ENCODE measurements at places on chromosomes 2 and 18.

- DNase-seq: no peak
Measured at GRCh38 chr2:60391230-60391629, 162.2 kb downstream of the BCL11A start.

DNA sequence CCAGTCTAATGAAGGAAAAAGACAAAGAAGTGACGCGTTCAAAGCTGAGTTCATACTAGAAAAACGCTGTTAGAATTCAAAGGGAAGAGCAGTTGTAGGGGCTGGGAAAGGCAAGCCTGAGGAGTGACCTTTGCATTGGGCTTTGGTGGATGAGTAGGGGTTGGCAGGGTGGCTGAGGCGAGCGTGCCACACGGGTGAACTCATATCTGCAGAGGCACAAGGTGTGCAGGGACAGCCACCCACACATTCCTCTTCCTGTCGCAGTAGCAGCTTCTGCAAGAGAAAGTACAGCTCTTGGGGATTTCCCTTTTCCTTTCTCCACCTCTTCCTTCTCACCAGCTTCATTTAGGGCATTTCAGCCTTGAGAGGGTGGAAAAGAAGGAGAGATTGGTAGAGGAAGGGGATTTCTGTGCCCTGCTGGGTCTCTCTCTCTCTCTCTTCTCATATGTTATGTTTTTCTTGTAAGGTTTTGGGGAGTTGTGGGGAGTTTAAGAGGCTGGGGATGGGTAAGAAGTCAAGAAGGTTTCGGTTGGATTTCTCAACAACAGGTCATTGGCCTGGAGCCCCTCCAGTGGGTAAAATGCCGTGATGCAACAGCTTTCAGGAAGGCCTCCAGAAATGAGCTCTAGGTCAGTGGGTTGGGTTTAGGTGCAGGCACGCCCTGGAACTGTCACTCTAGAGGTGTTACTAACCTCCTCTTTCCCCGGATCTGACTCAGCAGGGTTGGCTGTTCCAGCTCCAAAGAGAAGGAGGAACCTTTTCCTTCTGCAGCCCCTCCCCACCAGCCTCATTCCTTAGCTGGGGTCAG is 40.1 kb downstream of the ODC1 start:
- DNase-seq: peak; percentile 78

GRCh38 chr2:233059797-233060500 is at the start of gene INPP5D:
Gene INPP5D, plus strand, starts transcription at chr2:233060342. Its CDS starts 137 bp downstream, at chr2:233060479.
- peak; percentile 66 for DNase-seq

- no peak for DNase-seq
Measured at GRCh38 chr2:232920055-232920454, 50.0 kb downstream of the SNORC start.

- no peak for DNase-seq
Measured at GRCh38 chr2:130850788-130851623, 14.3 kb downstream of the ARHGEF4 start.

GRCh38 chr2:238863231-238863630 is 15.3 kb downstream of the TWIST2 start:
- DNase-seq: no peak

DNA sequence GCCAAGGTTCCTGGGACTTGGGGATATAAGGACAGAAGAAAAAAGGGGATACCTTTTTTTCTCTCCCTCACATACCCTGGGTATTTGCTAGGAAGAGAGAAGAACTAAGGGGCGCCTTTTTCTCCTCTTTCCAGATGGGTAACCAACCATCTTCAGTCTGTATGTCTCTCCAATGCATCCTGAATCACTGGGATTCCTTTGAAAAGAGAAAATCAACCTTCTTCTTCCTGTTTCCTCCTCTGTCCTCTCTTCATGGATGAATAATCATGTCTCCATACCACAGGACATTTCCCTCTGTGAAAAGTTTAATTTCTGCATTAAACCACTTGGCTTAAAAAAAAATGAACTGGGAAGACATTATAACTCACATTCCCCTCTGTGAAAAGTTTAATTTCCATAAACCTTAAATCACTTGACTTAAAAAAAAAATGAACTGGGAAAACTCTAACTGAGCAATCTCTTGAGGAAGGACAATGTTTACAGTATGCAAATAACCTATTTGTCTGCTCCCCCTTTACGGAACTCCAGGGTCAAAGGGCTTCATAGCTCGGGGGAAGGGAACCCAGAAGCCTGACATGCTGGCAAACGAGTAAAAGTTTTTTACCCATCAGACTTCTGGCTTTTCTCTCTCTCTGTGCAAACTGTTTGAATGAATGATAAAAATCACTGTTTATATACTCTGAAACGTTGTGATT is 56.7 kb upstream of the FAM98A start:
- no peak for DNase-seq

- DNase-seq: no peak
Measured at GRCh38 chr2:226031647-226032501, 632.4 kb downstream of the NYAP2 start.

All from right lobe of liver (tissue), 6 donors.